ENCODE measurements at places on chromosomes 3 and 15.

GRCh38 chr15:69609176-69609575 lies 156.6 kb downstream of the RPLP1 start:
- DNase-seq: no peak

GRCh38 chr3:75886971-75887526 lies 101.7 kb upstream of the ZNF717 start:
- DNase-seq: no peak

DNA sequence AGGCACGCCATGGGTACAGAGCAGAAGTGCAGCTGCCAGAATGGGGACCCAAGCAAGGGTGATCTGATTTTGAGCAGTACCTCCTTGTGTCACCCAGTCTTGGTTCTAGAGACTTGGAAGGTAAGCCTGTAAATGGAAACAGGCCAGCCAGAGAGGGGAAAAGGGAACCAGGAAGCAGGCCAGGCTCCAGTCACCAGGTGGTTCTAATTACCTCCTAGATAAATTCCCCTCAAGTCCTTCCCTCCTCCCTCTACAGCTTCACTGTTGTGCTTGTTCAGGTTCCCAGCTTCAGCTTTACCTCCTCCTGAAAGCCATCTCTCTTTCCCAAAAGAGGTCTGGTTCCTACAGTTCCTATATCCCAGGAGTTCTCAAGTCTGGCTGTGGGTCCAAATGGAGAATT lies 58.8 kb upstream of the SLC7A14 start:
- DNase-seq: no peak

DNA sequence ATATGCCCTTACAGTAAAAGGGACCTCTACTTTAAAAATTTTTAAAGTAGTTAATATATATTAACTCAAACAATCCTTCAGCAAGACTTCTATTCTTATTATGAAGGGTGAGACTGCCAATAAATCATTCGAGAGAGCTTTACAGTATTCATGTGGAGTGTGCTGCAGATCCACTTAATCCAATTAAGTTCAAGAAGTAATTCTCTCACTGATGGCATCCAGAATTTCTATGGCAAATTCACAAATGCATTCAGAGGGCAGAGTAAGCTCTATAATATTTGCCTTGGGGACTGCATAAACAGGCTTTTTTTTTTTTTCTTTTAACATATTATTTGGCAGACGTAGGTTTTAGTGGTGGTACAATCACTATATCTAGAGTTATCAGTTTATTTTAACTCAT lies 692.0 kb downstream of the NLGN1 start:
- no peak for DNase-seq

GRCh38 chr3:65259946-65260345 lies 572.1 kb upstream of the ADAMTS9 start:
- DNase-seq: no peak

DNA sequence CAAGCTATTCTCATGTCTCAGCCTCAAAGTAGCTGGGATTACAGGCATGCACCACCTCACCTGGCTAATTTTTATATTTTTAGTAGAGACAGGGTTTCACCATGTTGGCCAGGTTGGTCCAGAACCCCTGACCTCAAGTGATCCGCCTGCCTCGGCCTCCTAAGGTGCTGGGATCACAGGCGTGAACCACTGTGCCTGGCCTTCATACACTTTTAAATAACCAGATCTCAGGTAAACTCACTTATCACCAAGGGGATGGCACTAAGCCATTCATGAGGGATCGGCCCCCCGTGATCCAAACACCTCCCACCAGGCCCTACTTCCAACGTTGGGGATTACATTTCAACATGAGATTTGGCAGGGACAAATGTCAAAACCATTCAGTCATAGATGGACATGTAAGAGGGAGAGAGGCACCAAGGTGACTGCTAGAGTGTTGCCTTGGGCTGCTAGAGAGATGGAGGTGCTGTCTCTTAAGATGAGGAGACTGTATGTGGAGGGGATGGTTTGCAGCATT lies 13.3 kb upstream of the DOCK3 start:
- DNase-seq: no peak

DNA sequence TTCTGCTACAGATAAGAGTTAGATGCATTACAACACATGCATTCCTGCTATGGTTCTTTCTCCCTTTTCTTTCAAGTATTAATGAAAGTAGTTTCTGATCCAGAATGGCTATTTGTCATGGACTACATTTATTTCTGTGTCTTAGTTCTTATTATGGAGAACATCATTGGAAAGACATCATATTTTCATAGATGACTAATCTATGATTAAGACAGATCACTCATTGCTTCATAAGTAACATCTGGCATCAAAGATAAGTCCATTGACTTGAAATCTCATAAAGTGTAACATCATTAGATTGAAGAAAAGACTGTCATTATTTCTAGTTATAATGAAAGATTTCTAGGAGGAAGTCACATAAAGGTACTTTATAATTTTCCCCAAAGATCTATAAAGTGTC lies 366.7 kb downstream of the NSUN3 start:
- no peak for DNase-seq

DNA sequence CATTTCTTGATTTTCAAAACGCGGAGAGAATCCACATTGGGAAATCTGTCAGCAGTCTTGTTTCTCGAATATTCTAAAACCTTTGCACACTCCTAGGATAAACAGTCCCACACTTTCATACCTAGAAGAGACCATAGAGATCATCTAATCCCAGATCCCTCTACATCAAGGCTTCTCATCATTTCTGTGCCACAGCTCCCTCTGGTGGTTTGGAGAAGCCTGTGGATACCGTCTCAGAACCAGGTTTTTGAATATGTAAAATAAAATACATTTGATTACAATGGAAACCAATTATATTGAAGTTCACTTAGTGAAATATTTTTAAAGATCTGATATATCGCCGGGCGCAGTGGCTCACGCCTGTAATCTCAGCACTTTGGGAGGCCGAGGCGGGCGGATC lies 211.9 kb upstream of the GOLGA6L4 start:
- DNase-seq: no peak

DNA sequence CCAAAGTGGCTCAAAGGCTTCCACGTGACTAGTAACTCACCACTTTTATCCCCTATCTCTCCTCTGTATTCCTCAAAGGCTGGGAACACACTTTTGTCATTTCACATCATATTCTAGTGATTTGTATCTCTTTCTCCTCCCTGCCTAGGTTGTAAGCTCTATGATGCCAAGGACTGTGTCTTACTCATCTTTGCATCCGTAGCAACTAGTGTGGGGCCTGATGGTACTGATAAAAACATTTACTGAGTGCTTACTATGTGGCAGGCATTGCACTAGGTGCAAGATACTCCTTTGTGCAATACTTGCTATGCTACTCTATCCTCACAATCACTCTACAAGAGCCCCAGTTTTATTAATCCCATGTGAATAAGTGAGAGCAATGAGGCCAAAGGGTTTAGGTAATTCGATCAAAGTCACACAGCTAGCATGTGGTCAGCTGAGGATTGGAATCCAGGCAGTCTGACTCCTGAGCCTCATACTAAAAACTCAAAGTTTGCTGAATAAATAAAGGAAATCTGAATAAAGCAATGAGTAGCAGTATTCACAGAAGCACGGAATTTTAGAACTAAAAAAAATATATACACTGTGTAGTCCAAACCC lies 342.6 kb upstream of the ICE2 start:
- DNase-seq: no peak

GRCh38 chr3:172309741-172310427 lies 138.4 kb downstream of the GHSR start:
- DNase-seq: no peak

DNA sequence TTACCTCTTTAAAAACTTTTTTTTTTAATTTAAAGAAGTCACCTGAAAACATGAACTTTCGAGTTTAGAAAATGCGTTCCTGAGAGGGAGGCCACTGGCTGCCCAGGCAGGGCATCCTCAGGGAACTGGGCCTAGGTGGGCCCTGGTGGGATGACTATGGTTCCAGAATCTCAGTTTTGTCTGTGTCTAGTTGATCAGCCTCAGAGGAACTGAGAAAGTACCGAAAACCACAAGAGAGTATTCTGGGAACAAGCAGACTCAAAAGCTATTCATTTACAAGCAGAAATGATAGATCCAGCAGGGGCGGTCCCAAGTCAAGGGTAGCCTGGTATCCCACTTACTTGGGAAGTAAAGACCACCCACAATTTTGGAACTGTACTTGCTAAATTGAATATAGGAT lies 10.5 kb downstream of the WWTR1 start:
- DNase-seq: no peak

DNA sequence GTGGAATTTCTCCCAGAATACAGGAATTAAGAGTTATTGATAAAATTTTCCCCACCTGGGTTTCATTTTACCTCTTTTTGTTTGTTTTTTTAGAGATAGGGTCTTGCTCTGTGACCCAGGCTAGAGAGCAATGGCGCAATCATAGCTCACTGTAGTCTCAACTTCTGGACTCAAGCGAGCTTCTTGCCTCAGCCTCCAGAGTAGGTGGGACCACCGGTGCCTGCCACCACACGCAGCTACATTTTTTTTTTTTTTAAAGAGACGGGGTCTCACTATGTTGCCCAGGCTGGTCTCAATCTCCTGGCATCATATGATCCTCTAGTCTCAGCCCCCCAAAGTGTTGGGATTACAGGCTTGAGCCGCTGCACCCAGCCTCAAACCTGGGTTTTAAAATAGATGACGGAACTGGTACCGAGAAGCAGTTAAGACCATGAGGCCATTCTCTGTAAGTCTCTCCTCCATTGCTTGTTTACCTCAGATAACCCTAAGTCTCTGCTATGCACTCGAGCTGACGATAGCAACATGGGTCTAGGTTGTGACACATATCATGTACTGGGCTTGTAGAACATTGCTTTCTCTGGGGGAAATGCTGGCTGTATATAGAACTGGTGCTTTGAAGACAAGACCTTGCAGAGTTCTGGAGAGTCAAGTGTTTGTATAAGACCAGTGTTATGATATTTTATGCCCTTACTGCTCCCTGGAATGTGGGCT lies 16.4 kb downstream of the ETV5 start:
- DNase-seq: no peak

DNA sequence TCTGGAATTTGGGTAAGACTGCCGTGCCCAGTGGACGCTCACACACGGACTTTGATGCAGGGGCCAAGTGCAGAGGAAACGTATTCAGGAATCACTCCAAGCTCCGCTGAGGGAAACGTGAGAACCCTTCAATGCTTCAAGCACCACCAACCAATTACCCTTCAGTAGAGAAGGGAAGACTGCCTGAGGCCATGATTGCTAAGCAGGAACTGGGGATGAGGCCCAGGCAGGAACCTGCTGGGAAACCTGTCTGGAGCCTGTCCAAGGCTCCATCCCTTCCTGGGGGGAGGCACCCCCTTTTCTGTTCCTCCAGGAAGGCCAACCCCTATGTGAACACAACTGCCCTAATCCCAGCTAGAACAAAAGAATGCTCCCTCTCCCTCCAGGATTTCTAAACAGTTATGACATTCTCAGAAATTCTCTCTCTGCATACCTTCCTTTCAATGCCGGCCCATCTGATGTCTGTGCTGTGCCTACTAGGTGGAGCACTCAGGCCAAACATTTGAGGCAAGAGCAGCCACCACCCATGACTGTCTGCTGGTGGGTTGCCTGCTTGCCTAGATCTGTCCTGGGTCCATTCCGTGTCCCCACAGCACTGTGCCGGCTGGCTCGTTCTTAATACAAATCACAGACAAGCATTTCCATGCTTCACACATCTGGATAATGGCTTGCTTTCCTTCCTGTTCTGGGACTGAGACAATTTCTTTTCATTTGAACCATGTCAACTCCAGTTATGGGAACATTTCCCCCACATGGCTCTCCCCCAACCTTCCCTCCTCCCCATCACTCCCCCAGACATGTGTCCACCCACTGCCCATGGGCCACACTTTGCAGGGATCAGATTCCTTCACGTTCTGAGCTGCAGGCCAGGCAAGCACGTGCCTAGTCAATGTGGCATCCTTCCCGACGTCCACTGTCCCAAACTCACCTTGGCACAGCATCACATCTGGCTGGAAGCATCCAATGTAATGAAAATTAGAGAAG lies 149.4 kb downstream of the ADAMTS17 start:
- no peak for DNase-seq

GRCh38 chr15:43932907-43933306 lies 106.1 kb downstream of the WDR76 start:
- no peak for DNase-seq

DNA sequence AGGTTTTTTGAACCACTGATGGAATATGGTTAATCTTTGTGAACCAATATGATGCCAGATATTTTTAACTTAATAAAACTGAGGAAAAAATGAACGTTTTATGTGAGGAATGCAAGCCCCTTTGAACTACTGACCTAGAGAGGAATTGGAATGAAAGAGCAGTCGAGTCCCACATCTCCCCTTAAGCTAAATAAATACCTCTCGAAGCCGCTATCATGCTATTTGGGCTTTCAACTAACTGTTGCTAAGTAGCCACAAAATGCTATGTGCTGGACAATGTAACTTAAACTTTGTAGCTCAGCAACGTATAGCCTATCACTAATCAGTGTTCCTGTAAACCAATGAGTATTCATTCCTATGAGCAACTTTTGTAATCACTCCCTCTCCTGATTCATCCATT lies 1037.2 kb downstream of the SQOR start:
- no peak for DNase-seq

DNA sequence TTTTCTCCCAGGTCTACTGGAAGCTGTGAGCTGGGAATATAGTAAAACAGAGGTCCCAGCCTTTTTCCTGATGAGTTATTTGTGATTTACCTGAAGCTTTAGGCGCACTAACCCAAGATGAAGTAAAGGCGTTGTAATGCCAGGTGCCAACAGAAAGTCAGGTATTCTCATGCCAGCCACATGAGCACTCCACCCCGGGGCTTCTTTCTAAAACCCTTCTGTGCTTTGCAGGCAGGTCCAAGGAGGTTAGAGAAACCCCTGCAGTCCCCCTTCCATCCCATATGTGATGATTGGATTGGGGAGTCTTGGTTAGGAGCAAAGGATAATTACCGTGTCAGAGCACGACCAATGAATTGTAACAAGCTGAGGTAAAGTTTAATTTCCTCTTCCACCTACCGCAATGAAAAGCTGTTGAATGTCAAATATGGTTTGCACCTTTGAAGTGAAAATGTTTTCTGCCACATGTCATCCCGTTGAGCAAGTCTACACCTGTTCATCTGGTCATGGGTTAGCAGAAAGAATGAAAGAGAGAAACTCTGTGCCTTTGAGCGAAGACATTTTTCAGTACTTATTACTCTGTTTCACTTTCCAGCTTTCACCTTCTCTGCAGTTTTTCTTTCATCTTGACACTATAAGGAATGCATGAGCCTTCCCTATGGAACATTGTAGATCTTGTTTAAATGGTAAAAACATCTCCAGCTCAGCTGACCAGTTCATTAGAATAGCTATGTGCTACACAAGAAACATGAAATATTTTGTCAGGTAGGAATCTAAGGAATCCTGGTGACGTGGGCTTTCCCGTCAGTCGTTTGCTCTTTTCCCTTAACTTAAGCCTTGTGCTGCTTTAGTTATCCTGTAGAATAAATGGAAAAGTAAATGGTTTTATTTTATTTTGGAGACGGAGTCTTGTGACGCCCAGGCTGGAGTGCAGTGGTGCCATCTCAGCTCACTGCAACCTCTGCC lies 204.6 kb upstream of the IL12A start:
- no peak for DNase-seq

GRCh38 chr15:39075756-39076341 lies 505.0 kb upstream of the THBS1 start:
- no peak for DNase-seq

GRCh38 chr3:125401402-125401801 lies 26.3 kb upstream of the ZNF148 start:
- no peak for DNase-seq

GRCh38 chr3:184814214-184814613 lies 2.2 kb downstream of the VPS8 start:
- no peak for DNase-seq

- DNase-seq: no peak
These were observed 28.5 kb upstream of the APOD start for GRCh38 chr3:195612075-195612800.

GRCh38 chr3:20404741-20405100 lies 218.7 kb upstream of the SGO1 start:
- DNase-seq: no peak

- DNase-seq: no peak
These were observed 184.9 kb downstream of the MINAR1 start for GRCh38 chr15:79617071-79617470.
